ENCODE measurements at places on chromosomes 16 and 17. TPM values are rescaled to one million over a fixed set of nuclear protein-coding genes. Genes with fewer than 3 reads are reported as not detected.

The DNAH17 gene
- not detected for polyA plus RNA-seq

The ZPBP2 gene
- not detected for polyA plus RNA-seq

- H3K27me3 ChIP-seq: no peaks in the 10 kb centered on the region
- DNase-seq: no peak
- no peak overlapping the region for H3K4me3 ChIP-seq
- no peak overlapping the region for H3K27ac ChIP-seq
Measured at GRCh38 chr17:49600949-49601348, 25.3 kb downstream of the NXPH3 start.

- H3K27ac ChIP-seq: no peak overlapping the region
- no peaks in the 10 kb centered on the region for H3K4me1 ChIP-seq
- no peak overlapping the region for H3K4me3 ChIP-seq
- peaks cover 6% of the 10 kb centered on the region for H3K36me3 ChIP-seq
- no peak for DNase-seq
Measured at GRCh38 chr16:17296431-17296830, 174.3 kb downstream of the XYLT1 start.

The SYT17 gene
- polyA plus RNA-seq: 4.1 TPM

Data from small intestine (tissue), 16 donors.